HAP-1 (cell line): ENCODE measurements at places on chromosomes 12 and 14.

GRCh38 chr12:27958675-27959074 lies 13.9 kb downstream of the PTHLH start:
- no peak for DNase-seq

GRCh38 chr12:31626270-31626995 lies 33.1 kb upstream of the ETFBKMT start:
- DNase-seq = no peak

- no peak for DNase-seq
Measured at GRCh38 chr12:29741342-29742241, 42.1 kb downstream of the TMTC1 start.

DNA sequence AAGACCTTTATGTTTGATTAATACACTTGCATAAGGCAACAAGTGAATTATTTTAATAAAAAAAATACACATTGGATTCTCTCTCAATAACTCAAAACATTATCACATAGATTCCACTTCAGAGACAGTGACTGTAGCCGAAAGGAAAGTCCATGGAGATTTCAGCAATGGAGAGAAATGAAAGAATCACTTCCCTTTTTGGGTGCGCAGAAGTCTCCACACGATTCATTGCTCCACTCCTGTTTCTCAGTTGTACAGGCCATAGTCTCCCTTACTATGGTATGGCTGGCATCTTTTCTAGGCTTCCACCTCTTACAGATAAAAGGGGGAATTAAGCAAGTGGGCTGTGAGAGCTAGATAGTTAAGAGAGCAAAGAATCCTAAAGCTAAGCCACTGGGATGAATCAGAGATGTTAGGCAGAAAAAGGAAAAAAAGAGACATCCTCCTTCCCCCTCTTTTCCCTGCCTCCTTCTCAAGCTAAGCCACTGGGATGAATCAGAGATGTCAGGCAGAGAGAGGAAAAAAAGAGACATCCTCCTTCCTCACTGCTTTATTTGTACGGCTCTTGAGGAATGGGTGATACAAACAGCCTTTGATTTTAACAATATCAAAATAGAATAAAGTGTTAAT lies 16.3 kb downstream of the ST8SIA1 start:
- DNase-seq = no peak

GRCh38 chr12:79367032-79367589 lies 323.7 kb downstream of the PAWR start:
- DNase-seq = no peak

DNA sequence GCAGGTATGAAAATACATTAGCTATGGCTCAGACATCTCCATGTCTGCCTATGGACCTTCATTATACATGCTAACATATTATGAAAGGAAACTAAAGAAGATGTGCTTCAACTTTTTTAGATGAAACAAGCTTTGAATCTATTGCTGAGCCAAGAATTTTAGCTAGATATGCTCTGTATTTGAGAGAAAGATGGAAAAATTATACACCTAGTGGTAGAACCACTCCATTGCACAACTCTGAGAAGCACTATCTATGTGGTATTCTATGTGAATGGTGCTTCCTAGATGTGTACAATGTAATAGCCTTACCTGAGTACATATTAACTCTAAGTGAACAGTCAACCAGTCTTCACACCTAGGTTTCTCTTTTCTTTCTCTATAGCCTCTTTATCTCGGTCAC lies 17.3 kb downstream of the EPYC start:
- DNase-seq = no peak

- no peak for DNase-seq
Measured at GRCh38 chr12:52206304-52207040, 14.7 kb upstream of the KRT80 start.

DNA sequence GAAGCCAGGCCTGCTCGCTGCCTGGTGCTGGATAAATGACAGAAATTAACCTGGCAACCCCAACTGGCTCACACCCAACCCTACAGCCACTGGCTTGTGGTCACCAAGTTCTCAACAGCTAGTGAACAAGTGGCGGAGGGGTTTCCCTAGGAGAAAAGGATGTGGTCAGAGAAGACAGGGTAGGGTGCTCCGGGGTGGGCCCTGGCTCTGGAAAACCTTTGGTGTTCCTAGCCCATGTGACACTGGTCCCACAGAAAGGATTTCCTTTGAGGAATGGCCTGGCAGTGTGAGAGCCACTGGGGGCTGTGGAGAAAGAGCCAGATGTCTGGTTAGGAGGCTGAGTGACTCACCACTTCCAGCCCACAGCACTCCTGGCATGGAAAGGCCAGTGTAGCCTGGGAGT lies 8.7 kb downstream of the SYNE3 start:
- DNase-seq = no peak

- DNase-seq = no peak
Measured at GRCh38 chr14:64718762-64719161, 14.5 kb downstream of the PLEKHG3 start.

- DNase-seq = no peak
Measured at GRCh38 chr12:44287545-44287944, 451.7 kb downstream of the TMEM117 start.

- no peak for DNase-seq
Measured at GRCh38 chr12:111444925-111445725, 39.4 kb downstream of the SH2B3 start.

GRCh38 chr14:105326891-105327694 lies 12.5 kb downstream of the PACS2 start:
- no peak for DNase-seq

DNA sequence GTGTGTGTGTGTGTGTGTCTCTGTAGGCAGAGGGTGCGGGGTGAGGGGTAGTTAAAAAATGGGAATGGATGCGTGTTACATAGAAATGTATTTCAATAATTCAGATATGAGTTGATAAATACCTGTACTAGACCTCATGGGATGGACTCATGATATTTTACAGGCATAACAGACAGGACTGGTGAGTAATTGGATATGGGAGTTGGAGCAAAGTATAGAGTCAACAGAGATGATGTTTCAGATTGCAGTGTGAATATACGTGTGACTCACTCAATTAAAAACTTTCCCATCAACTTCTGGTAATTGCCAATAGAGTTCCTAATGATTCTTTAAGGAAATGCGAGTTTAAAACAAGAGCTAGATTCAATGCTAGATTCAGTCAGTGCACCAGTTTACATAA lies 711.9 kb downstream of the C12orf50 start:
- no peak for DNase-seq

DNA sequence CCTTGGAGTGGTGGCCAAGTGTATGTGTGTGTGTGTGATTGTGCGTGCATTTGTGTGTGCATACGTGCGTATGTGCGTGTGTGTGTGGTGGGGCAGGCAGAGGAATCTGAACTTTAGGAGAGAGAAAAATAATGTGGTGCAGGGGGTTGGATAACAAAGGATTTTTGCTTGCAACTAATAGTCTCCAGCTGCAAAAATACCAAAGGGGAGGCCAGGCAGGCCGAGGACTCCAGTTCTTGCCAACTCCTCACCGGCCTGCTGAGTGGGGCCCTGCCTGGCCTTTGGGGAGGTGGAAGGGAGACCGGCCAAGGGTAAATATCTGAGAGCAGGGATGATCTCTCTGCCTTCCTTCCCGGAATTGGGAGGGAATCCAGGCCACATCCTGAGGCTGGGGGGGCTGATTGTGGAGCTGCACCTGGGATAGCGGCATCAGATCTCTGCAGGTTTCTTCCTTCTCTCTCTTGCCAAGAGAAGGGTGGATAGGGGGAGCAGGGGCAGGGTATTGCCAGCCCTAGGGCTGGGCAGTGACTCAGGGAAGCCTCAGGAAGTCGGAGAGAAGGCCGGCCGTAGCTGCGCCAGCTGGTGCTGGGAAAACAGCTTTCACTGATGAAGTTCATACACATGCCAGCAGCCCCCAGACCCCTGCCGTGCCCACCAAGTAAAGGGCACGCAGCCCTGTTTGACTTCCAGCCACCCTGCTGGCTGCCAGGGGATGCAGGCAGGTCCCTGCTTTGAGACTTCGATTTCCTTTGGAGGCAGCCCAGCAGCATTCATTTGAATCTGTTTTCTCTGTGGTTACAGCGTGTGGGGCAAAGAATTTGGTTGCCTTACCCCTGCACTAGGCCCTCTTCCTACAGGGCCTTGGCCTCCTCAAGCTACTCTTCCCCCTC lies 4.6 kb upstream of the LRP1-AS start:
- no peak for DNase-seq

- no peak for DNase-seq
Measured at GRCh38 chr12:75208856-75209811, 505 bp downstream of the KCNC2 start.

- DNase-seq = no peak
Measured at GRCh38 chr12:120072472-120073249, 43.9 kb downstream of the RAB35 start.

DNA sequence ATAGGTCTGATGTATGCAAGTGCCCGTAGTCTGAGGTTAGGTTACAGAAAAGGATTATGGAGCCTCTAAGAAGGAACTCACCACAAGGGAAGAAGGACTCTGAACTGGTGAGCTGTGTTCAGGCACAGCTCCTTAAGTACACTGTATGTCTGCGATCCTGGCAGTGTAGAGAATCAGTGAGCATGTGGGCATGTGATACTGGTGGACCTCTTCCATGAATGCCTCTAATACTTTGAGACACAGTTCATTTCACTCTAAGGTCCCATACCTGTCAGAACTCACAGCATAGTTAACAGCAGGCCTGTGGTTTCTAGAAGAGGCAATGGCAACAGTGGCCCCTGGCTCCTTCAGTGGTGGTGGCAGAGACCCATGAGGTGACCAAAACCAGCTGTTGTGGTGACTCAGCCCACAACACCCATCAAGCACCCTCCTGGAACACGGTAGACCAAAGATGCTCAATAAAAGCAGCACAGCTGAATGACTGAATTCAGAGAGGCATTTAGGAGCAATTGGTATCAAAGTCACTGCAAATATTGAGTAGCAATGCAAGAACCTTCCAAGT lies 6.9 kb upstream of the OR6J1 start:
- no peak for DNase-seq

- no peak for DNase-seq
Measured at GRCh38 chr12:4214877-4215228, 58.7 kb upstream of the CCND2 start.

DNA sequence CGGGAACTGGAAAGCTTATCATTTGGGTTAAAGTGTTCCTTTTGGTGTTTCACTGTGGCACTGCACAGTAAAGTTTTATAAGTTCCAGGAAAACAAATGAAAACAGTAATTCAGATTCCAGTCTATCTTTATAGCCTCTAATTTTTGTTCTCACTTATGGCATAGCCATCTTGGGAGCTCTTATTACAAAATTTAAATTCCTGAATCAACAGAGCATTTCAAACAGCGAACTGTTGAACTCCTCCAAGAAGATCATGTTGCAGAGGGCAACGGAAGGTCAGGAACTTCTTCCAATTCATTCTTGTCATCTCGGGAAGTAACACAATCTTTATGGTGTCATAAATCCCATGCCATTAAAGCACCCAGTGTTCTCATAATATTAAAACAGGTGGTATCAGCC lies 229.1 kb downstream of the KCNC2 start:
- DNase-seq = no peak

- DNase-seq = no peak
Measured at GRCh38 chr14:104908303-104908702, 16.4 kb upstream of the PLD4 start.

GRCh38 chr12:49955899-49956662 lies 5.5 kb downstream of the AQP2 start:
- DNase-seq = no peak

DNA sequence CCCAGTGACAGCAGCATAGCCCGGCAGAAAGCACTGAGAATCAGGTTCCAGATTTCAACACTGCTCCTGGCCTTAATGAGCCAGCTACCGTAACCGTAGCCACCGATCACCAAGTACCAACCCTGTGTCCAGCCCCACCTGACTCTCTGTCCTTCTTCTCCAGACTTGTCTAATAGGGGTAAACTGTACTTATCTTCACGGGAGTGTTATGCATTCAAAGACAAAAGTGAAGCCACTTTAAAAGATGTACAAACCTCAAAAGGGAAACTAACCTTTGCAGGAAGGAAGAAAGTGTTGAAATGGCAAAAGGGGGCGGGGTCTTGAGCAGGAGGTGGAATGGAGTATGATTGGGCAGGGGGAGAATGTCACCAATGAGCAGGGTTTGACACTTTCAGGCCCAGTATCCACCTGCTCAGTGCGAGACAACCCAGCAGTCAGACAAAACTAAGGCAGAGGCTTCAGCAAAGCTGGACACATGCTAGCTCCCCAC lies 226.1 kb downstream of the CHST11 start:
- DNase-seq = no peak

DNA sequence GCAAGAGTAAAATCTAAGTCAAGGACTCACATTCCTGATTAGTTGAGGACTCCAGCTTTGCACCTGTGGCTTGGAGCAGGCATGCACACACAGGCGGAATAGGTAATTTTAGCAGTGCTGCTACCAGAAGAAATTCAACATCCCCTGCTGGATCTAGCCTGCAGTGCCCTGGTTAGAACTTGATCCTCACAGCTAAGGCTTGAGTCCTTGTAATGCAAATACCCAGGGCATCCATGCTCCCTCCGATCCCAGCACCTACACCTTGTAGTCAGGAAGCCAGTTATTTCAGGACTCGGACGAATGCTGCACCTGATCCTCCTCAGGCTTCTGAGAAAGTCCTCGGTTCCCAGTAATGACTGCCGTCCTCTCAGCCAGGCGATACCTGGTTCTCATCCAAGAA lies 309.0 kb upstream of the AMIGO2 start:
- DNase-seq = no peak

DNA sequence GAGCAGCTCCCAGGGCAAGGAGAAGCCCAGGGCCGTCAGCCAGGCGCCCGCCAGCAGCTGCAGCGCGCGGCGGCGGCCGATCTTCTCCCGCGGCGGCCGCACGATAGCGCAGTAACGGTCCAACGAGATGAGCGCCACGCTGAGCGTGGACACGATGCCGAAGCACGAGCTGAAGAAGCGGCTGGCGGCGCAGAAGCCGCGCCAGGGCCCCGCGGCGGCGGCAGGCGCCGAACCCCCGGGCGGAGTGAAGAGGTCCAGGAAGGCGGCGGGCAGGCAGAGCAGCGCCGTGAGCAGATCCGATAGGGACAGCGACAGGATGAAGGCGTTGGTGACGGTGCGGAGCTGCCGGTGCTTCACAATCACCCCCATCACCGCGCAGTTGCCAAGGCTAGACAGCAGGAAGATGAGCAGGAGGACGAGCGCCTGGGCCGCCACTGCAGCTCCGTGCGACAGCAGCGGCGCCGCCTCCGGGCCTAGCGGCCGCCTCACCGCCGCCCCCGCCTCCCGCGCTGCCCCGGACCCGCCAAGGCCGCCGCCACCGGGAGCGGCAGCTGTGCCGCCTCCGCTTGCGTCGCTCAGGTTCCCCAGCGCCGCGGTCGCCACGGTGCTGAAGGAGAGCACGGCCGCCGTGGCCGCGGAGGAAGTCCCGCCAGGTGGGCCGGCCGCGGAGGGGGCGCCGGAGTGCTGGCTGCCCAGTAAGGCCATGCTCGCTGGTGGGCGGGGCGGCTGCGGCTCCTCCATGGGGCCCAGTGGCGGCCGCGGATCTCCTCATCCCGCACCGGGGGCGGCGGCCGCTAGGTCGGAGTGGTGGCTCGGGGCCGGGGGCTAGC lies 479 bp downstream of the GPR135 start:
- DNase-seq = no peak

GRCh38 chr12:123465084-123465483 lies 7.1 kb downstream of the SNRNP35 start:
- DNase-seq = no peak

GRCh38 chr12:100528034-100528433 lies 45.5 kb upstream of the GAS2L3 start:
- DNase-seq = peak; percentile 27

GRCh38 chr12:68452078-68452715 lies 120.0 kb upstream of the MDM1 start:
- no peak for DNase-seq
